ENCODE measurements at places on chromosomes 7 and 10.

DNA sequence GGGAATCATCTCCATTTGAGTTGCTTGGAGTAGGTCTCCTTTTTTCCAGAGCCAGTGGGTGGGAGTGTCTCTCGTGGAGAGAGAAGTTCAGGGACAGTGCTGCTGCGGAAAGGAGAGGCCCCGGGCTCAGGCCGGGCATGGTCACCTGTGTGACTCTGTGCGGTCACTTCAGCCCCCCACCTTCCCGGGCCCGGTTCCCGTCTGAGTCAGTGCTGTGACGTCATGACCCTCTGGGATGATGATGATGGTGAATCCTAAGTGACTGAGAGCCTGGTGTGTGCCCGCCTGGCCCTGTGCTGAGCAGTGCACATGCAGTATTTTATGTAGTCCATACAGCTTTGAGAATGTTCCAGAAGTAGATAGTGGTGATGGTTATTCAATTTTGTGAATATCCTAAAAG lies 32.6 kb upstream of the AP5Z1 start:
- DNase-seq = no peak

- no peak for DNase-seq
These were observed 286.4 kb downstream of the PRPF18 start for GRCh38 chr10:13873196-13873595.

GRCh38 chr7:98420966-98421612 lies 20.2 kb upstream of the BAIAP2L1 start:
- DNase-seq = peak; percentile 85

- DNase-seq = no peak
These were observed 1151.7 kb upstream of the LRRN3 start for GRCh38 chr7:109939207-109939606.

DNA sequence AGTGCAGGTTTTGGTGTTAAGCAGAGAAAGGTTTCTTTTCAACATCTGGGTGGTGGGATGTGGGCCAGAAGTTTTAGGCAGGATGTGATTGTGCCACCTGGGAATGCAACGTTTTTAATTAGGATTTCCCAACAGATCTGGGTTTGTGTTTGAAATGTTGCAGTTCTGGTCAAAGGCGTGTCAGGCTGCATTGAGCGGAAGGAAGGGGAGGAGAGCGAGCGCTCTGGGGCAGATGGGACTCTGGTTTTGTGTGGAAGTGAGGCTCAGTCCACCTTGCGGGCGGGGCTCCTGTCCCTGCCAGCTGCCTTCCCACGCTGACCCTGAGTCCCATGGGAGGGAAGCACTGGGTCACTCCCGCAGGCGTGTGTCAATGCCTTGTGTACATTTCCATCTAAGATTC lies 767.7 kb downstream of the KCNMA1 start:
- no peak for DNase-seq

GRCh38 chr7:132254455-132254854 lies 321.8 kb downstream of the PLXNA4 start:
- DNase-seq = no peak

- DNase-seq = no peak
These were observed 219.5 kb upstream of the CSTF2T start for GRCh38 chr10:51918884-51919325.

GRCh38 chr7:43454936-43455518 lies 127.9 kb upstream of the STK17A start:
- DNase-seq = no peak

GRCh38 chr7:75835688-75836285 lies 22.2 kb upstream of the CCL24 start:
- DNase-seq = peak; percentile 35

GRCh38 chr7:133290676-133291333 lies 37.9 kb downstream of the EXOC4 start:
- no peak for DNase-seq

- no peak for DNase-seq
These were observed 49.5 kb downstream of the NEURL1 start for GRCh38 chr10:103542764-103543616.

DNA sequence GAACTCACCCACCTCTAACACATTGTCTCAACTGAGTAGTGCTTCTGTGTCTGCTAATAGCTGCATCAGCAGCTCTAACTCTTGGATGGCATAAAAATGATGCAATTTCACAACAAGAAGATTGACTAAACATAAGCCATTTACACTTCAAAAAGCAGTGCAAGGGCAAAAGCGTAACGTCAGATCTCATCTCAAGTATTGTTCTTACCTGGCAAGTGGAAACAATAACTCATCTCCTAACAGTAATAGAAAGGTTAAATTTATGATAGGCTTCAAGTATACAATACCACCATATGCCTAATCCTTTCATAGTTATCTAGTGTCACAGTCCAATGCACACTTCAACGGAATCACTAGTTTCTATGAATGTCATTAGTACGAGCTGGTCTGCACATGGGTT lies 14.8 kb downstream of the TPK1 start:
- no peak for DNase-seq

GRCh38 chr10:132634241-132634946 lies 96.8 kb downstream of the INPP5A start:
- DNase-seq = peak; percentile 15

DNA sequence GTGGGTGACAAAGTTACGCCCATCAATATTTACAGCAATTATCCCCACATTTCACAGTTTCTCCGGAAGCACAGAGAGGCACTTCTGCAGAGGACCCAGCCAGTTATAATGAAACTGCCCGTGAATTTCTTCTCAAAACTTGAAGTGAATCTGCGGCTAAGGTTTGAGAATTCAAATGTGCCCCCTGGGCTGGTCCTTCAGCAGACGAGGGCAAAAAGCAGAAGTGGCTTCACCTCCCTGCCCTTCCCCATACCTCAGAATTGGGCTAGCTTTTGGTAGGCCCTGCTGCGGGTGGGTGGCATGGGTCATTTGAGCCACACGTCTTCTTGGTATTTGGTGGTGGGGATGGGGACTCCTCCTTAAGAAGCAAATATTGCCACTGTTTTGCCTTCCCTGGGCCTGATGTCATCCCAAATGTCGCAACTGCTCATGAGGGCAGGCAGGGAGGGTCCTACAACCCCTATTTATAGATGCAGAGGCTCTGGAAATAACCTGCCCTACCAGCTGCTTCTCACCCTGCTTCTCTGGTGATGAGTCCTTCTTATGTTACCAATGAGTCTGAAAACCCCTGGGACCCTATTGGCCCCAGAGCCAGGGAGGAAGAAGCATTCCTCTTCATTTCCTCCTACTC lies 16.6 kb upstream of the WDFY4 start:
- DNase-seq = no peak

- DNase-seq = no peak
These were observed 214.2 kb downstream of the ZNF248 start for GRCh38 chr10:37643187-37643586.

GRCh38 chr7:84953234-84953633 lies 233.6 kb downstream of the SEMA3D start:
- no peak for DNase-seq

Data from upper lobe of left lung (tissue), 6 donors.